ENCODE measurements at places on chromosomes 2 and 18.

DNA sequence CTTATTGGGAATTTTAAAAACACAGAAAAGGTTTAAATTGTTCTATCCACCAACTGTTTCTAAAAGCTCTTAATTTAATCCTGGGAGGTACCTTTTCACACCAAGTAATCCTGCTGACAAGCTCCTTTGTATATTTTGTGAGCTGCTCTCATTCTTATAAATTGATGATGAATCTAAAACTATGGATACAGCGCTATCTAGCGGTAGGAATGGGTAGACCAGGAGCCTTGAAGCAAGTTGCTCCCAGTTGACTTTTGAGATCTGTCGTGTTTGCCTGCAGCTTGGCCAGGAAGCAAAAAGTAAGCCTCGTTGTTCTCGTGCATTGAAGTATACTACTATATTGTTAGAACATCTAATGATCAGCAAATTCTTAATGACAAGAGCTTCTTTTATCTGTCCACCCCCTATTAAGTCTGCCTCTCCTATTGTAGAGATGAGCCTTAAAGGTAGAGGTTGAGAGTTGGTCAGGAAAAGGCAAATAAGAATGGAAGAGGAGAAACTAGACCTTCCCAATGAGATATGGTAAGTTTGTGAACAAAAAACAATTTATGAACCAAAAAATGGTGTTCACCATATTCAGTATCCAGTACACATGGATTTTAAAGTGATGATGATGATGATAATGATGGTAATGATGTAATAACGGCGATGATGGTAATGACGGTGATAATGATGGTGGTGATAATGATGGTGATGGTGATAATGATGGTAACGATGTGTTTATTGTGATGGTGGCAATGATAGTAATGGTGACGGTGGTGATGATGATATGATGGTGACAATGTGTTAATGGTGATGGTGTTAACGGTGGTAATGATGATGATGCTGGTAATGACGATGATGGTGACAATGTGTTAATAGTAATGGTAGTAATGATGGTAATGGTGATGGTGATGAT, 212.1 kb upstream of the NCKAP5 start:
- peak; percentile 71 for DNase-seq

- no peak for DNase-seq
Observed at GRCh38 chr2:219466816-219467735, 31.6 kb upstream of the GMPPA start.

GRCh38 chr2:68110102-68110501, 47.3 kb upstream of the C1D start:
- DNase-seq: peak; percentile 16

DNA sequence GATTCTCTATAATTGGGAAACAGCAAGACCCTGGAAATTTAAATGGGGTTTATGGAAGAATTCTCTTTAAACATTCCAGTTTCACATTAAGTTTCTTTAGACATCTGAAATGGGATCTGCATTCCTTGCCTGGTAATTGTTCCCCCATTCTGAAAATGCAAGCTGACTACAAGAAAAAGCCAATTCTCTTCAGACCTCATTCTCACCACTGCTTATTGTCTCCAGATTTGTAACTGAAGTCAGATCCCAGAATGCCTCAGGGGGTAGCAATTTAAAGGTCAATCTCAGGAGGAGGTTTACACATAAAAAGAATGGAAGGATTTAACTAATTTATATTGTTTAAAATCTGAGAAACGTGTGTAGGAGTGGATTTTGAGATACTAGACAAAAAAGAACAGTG, 41.2 kb downstream of the COL3A1 start:
- DNase-seq: no peak

DNA sequence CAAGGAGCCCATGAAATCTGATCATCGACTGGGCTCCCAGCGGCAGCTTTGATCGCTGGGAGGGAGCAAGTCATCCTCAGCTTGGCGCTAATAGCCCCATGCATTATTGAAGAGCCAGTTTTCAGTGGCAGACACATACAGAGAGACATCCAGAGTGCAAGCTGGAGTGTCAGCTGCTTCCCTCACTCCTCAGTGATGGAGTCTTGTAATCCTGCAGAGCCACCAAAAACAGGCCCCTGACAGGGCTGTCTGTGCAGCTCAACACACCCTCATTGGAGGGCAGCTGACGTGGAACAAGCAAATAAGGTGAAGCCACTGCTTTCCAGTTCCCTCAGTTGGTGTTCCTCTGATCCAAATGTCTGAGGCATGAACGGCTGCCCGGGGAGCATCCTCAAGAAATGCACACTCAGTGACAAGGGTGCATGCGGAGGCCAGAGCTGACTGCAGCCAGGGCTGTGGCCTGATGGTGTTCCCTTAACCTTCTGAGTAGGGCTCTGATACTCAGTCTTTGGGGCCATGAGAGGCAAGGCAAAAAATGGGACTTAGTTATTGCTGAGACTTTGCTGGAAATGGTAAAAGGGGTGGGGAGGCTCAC, 97.4 kb downstream of the RHOB start:
- no peak for DNase-seq

- DNase-seq: no peak
Observed at GRCh38 chr18:21934766-21935015, 194.1 kb downstream of the MIB1 start.

GRCh38 chr18:79400591-79401381, 5.1 kb downstream of the NFATC1 start:
- no peak for DNase-seq

GRCh38 chr2:144052083-144052482, 467.8 kb downstream of the ZEB2 start:
- no peak for DNase-seq

DNA sequence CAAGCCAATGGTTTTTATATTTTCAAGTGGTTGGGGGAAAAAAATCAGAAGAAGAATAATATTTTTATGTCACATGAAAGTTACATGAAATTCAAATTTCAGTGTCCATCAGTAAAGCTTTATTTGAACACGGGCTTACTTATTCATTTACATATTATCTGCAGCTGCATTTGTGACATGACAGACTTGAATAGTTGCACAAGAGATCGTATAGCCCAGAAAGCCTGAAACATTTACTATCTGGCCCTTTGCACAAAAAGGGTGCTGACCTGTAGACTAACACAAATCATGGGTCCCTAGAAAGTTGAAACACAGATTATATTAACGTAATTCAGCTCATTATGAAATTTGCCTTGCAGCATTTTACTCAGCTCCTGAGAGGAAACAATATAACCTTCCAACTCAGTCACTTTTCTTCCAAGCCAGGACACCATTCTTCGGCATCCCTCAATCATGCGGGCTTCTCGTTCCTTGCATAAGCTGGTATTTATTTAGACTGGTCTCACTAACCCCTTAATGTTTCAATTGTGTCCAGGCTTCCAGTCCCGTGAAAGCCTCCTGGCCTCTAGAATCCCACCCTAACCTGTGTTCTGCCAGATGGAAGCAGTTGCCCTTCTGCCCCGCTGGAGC, 402.7 kb downstream of the SETBP1 start:
- DNase-seq: no peak

DNA sequence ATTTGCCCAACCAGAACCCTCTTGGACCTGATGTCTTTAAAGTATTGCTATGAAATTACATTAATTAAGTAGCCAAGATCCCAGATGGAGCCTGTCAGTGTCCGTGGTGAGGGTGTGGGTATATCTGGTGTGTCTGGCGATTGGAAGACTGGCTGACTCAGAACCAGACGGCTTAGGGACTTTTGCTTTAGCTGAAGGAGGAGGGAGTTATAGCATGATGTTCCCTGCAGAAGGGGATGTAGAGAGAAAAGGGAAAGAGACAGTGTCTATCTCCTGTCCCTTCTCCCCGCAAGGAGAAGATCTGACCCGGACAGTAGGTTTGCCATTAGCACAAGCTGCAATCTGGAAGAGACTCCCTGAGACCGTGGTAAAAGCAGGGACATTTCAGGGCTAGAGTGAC, 60.6 kb downstream of the POU3F3 start:
- DNase-seq: no peak

- peak; percentile 22 for DNase-seq
Observed at GRCh38 chr2:238948765-238949641, 101.1 kb downstream of the TWIST2 start.

GRCh38 chr2:138369856-138370255, 131.7 kb upstream of the SPOPL start:
- no peak for DNase-seq

DNA sequence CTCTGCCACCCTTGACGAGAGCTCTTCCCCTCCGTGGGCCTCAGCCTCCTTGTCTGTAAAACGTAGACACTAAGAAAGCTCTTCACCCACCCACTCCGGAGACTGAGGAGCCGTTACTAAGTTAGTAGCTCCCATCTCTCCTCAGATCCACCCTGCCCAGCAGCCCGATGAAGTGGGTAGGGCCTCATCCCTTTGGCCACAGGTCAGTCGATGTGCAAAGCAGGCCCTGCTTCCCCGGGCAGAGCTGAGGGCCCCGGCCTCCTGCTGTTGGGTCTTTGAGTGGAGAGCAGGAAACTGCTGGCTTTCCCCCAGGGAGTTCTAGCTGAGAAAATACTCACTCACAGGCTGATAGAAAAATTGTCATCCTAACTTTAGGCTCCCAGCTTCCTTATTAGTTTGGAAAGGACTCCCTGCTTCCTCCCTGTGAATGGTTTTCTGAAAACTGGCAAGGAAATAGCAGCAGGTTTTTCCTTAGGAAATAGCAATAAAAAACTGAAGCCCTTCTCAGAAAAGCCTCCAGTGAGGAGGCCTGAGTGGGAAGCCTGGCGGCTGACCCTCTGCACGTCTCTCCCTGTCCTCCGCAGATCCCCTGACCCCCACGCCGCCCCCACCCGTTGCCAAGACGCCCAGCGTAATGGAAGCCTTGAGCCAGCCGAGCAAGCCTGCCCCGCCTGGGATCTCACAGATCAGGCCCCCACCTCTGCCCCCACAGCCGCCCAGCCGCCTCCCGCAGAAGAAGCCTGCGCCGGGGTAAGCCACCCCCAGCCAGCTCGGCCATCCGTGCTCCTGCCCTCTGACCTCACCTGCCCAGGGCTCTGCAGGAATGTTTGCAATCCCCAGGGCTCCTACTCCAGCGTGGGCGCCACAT, 30.2 kb downstream of the ITGB1BP1 start:
- DNase-seq: no peak

DNA sequence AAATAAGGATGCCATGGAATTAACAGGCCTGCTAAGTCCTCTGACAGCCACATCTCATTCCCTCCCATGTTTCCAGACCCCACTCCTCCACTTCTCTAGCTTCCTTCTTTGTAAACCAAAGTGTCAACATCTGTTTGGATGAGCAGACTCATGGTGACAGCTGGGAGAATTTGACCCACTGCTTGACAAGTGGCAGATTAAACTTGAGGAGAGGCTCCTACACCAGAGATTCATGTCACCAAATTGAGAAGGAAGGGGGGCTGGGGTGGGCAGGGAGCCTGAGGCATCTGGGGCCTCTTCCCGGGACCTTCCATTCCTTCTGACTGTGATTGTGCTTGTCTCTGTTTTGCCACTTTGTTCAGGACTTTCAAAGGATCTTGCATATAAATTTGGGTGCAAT, 41.0 kb upstream of the IGFBP5 start:
- no peak for DNase-seq

- no peak for DNase-seq
Observed at GRCh38 chr2:17791121-17791816, 25.0 kb upstream of the MSGN1 start.

DNA sequence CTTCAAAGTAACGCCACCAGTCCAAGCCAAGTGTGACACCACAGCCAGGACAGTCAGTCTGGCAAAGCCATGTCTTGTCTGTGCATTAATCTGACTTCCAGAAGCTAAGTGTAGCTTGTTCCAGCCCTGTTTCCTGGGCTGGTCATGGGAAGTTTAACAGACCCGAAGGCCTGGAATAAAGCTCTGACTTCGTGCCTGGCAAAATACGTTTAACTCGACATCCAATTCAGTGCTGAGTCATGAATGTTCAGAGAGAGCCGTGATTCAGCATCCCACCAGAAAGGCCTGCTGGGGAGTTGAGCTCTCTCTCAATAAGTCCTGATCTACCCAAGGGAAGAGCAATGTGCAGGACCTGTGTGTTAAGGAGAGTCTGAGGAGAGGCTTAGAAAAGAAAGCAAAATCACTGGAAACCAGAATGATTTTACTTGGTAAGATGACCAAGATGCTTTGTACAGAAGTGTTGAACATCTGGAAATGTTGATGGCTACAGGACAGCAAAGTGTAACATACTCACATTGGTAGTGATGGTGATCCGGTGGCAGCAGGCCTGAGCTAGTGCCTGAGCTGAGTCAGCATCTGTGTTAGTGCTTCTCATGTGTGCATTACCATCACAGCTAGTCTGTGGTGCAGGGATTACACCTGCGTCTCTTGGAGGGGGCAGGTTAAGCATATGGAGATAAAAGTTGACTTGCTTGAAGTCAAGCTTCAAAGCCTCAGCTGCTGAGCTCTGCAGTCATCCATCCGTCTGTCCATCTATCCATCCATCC, 743.7 kb upstream of the HS6ST1 start:
- no peak for DNase-seq

- DNase-seq: no peak
Observed at GRCh38 chr2:49948091-49948490, 793.8 kb upstream of the FSHR start.

GRCh38 chr18:58385472-58385871, 243.4 kb downstream of the ALPK2 start:
- no peak for DNase-seq

GRCh38 chr2:88871336-88871735, 179.9 kb downstream of the RPIA start:
- no peak for DNase-seq

- no peak for DNase-seq
Observed at GRCh38 chr2:48824116-48824515, 68.6 kb upstream of the LHCGR start.

DNA sequence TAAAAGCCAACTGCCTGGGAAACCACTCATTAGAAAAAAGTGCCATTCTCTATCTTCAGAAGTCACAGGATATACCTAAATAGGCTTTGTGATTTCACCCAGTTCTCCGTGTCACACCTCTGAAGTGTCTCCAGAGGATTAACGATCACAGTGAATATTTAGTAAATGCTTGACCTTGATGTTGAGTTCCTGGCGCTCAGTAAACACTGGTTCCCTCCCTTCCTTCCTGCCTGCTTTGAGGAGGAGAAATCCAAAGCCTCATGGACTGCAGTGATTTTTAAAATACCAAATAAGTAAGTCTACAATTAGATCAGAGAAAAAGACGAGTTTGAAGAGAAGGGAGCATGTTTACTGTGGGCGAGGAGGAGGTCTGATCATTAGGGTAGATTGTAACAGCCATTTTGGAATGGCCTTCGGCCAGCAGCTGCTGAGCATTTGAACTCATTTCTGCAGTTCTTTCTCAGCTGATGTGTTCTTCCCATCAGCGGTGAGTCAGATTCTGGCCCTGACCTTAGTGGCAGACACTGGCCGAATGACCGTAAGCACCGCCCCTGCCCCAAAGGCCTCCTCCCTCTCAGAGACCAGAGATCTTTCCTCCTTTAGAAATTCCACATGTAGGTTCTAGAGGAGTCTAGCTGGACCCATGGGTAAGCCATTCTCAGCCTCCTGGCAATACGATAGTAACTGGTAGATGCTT, 62.1 kb upstream of the SLC16A14 start:
- DNase-seq: peak; percentile 77

DNA sequence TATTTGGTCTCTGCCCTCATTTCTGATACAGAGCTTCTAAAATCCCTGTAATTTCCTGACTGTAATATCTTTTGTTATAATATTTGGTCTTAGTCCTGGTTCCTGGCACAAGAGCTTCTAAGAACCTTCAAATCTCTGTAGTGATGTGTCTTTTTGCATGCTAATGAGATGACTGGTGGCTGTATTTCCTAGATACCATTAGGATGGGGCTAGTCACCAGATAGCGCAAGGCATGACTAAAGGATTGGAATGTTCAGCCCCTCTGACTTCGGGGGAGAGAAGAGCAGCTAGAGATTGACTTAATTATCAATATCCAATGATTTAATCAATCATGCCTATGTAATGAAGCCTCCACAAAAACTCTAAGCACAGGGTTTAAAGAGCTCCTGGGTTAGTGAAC, 620.8 kb upstream of the ACVR2A start:
- DNase-seq: no peak
